Smooth muscle cell of trachea (primary cell): ENCODE measurements at places on chromosomes 5 and 9. TPM values are rescaled to one million over a fixed set of nuclear protein-coding genes. Genes with fewer than 3 reads are reported as not detected.

ATG12 gene
- 70.8 and 103 TPM in 2 replicates for total RNA-seq

KLHL9 gene
- 48.1 and 52.5 TPM in 2 replicates for total RNA-seq

TTC1 gene
- 41.0 and 54.1 TPM in 2 replicates for total RNA-seq

IFNA13 gene
- not detected in 2 replicates for total RNA-seq

FRMPD1 gene
- not detected in 2 replicates for total RNA-seq

LCN1 gene
- not detected in 2 replicates for total RNA-seq

CTXN3 gene
- not detected in 2 replicates for total RNA-seq

STKLD1 gene
- 1.2 TPM in 2 replicates for total RNA-seq

CYLC2 gene
- not detected in 2 replicates for total RNA-seq

FUT7 gene
- total RNA-seq: not detected in 2 replicates

FGD3 gene
- not detected in 2 replicates for total RNA-seq

ZNF189 gene
- 17.4 and 24.4 TPM in 2 replicates for total RNA-seq

PRSS3 gene
- total RNA-seq: 11.1 and 13.2 TPM in 2 replicates

PLPP7 gene
- 9.3 and 13.2 TPM in 2 replicates for total RNA-seq

CBY3 gene
- total RNA-seq: not detected in 2 replicates

CDX1 gene
- total RNA-seq: 0.15 and 0.17 TPM in 2 replicates

FBP1 gene
- not detected in 2 replicates for total RNA-seq

PDLIM4 gene
- total RNA-seq: 43.3 and 96.6 TPM in 2 replicates

TMEM174 gene
- total RNA-seq: not detected in 2 replicates

SYNPO gene
- 3.3 and 12.9 TPM in 2 replicates for total RNA-seq

NOXA1 gene
- total RNA-seq: 0.73 and 1.7 TPM in 2 replicates

CCDC180 gene
- total RNA-seq: 0.99 and 5.5 TPM in 2 replicates

NEUROG1 gene
- not detected in 2 replicates for total RNA-seq

ESM1 gene
- total RNA-seq: 3.3 and 8.0 TPM in 2 replicates

GFI1B gene
- total RNA-seq: 0.17 TPM in 1 of 2 replicates, not detected in the other

FAM120A gene
- 115 and 153 TPM in 2 replicates for total RNA-seq

SLC36A3 gene
- total RNA-seq: not detected in 2 replicates

FYB1 gene
- total RNA-seq: under 0.01 TPM in 2 replicates

SLC34A1 gene
- total RNA-seq: not detected in 2 replicates

TSSK1B gene
- total RNA-seq: 0.15 and 0.50 TPM in 2 replicates

SUSD3 gene
- total RNA-seq: 0.73 and 1.3 TPM in 2 replicates

LRRC19 gene
- not detected in 2 replicates for total RNA-seq

PLAC8L1 gene
- not detected in 2 replicates for total RNA-seq

ITGA1 gene
- total RNA-seq: 4.1 and 8.1 TPM in 2 replicates

DMRT2 gene
- 0.17 TPM in 1 of 2 replicates, not detected in the other for total RNA-seq

PLPPR1 gene
- total RNA-seq: not detected in 2 replicates

HEMGN gene
- not detected in 2 replicates for total RNA-seq

INSL4 gene
- not detected in 2 replicates for total RNA-seq

FOXE1 gene
- not detected in 2 replicates for total RNA-seq

SOX30 gene
- total RNA-seq: under 0.01 TPM in 1 of 2 replicates, not detected in the other

SPINK4 gene
- total RNA-seq: not detected in 2 replicates

FREM1 gene
- total RNA-seq: 0.15 and 0.17 TPM in 2 replicates

TAS2R1 gene
- not detected in 2 replicates for total RNA-seq

CDK7 gene
- 42.2 and 61.2 TPM in 2 replicates for total RNA-seq
